ENCODE measurements at places on chromosomes 7 and 10. TPM values are rescaled to one million over a fixed set of nuclear protein-coding genes. Genes with fewer than 3 reads are reported as not detected.

Gene UCN3
- 0.58 TPM for total RNA-seq

Gene NFE2L3
- 8.7 TPM for total RNA-seq

Gene STK31
- total RNA-seq = 1.0 TPM

Gene FANK1
- total RNA-seq = 5.3 TPM

Gene IL6
- total RNA-seq = 0.52 TPM

Gene MYH16
- total RNA-seq = 0.32 TPM

Gene MORN4
- 6.9 TPM for total RNA-seq

Gene GPR15LG
- 0.32 TPM for total RNA-seq

Gene NMT2
- total RNA-seq = 23.3 TPM

Gene STN1
- total RNA-seq = 29.2 TPM
